ENCODE measurements at places on chromosomes 7 and 10.

GRCh38 chr7:3887096-3887690 is 586.1 kb downstream of the SDK1 start:
- no peak overlapping the region for H3K27ac ChIP-seq
- no peaks in the 10 kb centered on the region for H3K4me1 ChIP-seq
- DNase-seq: no peak
- H3K4me3 ChIP-seq: no peak overlapping the region
- no peaks in the 10 kb centered on the region for H3K36me3 ChIP-seq

DNA sequence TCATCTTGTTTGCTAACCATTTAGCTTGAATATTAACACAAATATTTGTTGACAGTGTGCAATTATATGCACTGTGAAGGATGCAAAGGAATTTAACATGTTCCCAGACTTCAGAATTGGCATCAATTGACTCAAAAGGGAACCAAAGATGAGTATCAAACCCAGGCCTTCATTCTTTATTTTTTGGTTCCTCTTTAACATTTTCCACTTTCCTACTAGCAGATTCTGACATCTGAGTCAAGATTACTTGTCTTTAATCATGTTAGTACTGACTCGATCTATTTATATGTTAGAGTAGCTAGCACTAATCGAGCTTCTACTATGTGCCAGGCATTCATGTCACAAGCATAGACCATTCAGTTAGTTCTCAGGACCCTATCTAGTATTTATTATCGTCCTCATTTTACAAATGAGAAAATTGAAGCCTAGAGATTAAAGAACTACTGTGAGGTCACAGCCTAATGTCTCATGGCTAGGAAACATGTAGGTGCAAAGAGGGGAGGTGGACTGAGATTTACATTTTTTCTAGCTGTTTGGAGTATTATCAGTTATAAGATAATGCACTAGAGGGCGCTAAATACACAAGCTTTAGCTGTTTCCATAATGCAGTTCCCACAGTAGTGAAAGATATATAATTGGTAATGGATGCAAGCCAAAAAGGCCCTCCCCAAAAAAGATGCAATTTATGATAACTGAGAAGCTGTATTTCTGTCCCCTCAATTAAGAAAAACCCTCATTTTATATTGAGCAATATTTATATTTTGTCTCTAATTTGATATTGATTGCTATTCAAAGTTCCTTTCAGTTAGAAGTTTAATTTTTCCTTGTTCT is 32.9 kb upstream of the KMT2E start:
- no peak overlapping the region for H3K4me3 ChIP-seq
- no peak for DNase-seq
- peaks cover 47% of the 10 kb centered on the region for H3K4me1 ChIP-seq
- H3K27me3 ChIP-seq: no peaks in the 10 kb centered on the region
- peak overlapping the region; percentile 12 for H3K27ac ChIP-seq

- peaks cover 7% of the 10 kb centered on the region for H3K36me3 ChIP-seq
- no peak overlapping the region for H3K4me3 ChIP-seq
- no peaks in the 10 kb centered on the region for H3K4me1 ChIP-seq
- H3K27me3 ChIP-seq: no peaks in the 10 kb centered on the region
Measured at GRCh38 chr10:73117976-73118743, 7.9 kb downstream of the NUDT13 start.

DNA sequence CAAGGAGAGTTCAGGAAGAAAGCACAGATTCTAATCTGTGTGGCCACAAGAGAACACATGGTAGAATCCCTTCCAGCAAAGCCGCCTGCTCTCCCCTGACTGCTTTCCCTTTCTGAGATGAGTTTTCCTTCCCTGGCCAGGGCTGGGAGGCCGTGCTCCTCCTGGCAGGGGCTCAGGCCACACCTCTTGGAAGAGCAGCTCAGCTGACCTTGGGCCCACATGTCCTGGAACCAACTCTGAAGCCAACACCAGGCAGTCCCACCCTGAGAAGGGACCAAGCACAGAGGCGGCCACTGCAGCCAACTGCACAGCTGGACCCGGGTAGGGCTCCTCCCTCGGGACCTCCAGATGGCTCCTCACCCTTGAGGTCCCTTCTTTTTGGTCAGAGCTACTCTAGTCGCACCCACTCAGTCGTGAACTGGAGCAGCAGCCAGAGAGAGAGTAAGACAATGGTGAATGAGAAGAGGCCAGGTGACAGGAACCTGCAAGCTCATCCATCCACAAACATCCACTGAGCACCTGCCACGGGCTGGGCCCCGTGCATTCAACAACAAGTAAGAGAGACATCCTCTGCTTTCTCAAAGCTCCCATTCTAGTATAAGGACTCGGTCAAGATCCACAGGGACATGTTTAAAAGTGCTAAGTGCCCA is 40.3 kb downstream of the FAM53B start:
- H3K4me3 ChIP-seq: no peak overlapping the region
- no peak for DNase-seq
- peaks cover 69% of the 10 kb centered on the region for H3K36me3 ChIP-seq
- H3K4me1 ChIP-seq: peaks cover 99% of the 10 kb centered on the region
- no peaks in the 10 kb centered on the region for H3K27me3 ChIP-seq
- H3K27ac ChIP-seq: peak overlapping the region; percentile 95

DNA sequence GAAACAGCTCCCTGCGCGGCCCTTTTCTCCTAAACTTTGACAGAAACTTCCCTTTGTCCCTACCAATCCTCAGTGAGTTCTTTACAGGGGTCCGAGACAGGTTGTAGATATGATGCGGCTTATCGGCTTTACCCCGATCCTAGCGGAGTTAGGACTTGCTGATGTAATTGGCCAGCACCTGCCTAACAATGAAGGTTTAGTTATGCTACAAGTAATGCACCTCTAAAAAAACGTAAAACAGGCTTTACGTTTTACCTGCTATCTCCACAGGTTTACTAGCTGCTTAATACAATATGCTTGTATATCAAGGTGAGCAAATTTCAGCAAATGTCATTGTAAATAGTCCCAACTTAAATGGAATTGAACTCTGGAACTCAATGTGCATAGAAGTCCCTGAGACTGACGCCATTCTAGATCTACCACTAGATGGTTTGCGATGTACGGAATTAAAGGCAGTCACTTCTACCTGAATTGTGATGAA is 697 bp upstream of the SNX13 start:
- peaks cover 7% of the 10 kb centered on the region for H3K27me3 ChIP-seq
- H3K36me3 ChIP-seq: peaks cover 8% of the 10 kb centered on the region
- no peak for DNase-seq
- peak overlapping the region; percentile 90 for H3K4me3 ChIP-seq
- peaks cover 44% of the 10 kb centered on the region for H3K4me1 ChIP-seq

GRCh38 chr7:159061674-159062212 is 82.9 kb downstream of the VIPR2 start:
- no peak overlapping the region for H3K27ac ChIP-seq
- H3K36me3 ChIP-seq: no peaks in the 10 kb centered on the region
- no peak overlapping the region for H3K4me3 ChIP-seq
- H3K27me3 ChIP-seq: peaks cover 11% of the 10 kb centered on the region

- peak; percentile 55 for DNase-seq
- H3K4me3 ChIP-seq: no peak overlapping the region
- H3K27ac ChIP-seq: no peak overlapping the region
- no peaks in the 10 kb centered on the region for H3K36me3 ChIP-seq
Measured at GRCh38 chr10:10677479-10677878, 340.2 kb upstream of the CELF2 start.

GRCh38 chr10:69332278-69333010 is 54.1 kb downstream of the HK1 start:
- peaks cover 26% of the 10 kb centered on the region for H3K36me3 ChIP-seq
- no peak for DNase-seq
- H3K4me1 ChIP-seq: peaks cover 61% of the 10 kb centered on the region
- peak overlapping the region; percentile 5 for H3K27ac ChIP-seq

- H3K27me3 ChIP-seq: no peaks in the 10 kb centered on the region
- peak overlapping the region; percentile 79 for H3K27ac ChIP-seq
- H3K4me3 ChIP-seq: no peak overlapping the region
- H3K4me1 ChIP-seq: peaks cover 23% of the 10 kb centered on the region
- peaks cover 1% of the 10 kb centered on the region for H3K36me3 ChIP-seq
Measured at GRCh38 chr7:2120251-2120660, 112.5 kb downstream of the MAD1L1 start.

DNA sequence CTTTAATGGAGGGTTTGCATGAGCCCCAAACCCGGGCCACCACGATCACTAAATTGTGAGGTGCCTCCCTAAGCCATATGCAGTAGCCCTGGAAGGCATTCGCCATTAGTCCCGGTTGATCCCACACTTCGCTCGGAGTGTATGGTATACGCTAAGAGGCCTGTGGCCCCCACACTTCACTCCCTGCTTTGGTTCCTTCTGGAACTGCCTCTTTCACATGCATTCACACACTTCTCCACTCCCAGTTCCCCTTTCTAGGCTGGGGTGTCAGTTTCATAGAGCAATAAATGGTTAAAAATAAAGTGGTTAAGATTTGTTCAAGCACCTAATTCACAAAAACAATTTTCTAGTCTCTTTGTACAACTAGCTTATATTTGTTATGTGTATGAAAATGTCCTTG is 212.1 kb upstream of the KCND2 start:
- H3K36me3 ChIP-seq: no peaks in the 10 kb centered on the region
- no peak for DNase-seq
- no peaks in the 10 kb centered on the region for H3K27me3 ChIP-seq
- no peaks in the 10 kb centered on the region for H3K4me1 ChIP-seq
- no peak overlapping the region for H3K27ac ChIP-seq
- H3K4me3 ChIP-seq: no peak overlapping the region

DNA sequence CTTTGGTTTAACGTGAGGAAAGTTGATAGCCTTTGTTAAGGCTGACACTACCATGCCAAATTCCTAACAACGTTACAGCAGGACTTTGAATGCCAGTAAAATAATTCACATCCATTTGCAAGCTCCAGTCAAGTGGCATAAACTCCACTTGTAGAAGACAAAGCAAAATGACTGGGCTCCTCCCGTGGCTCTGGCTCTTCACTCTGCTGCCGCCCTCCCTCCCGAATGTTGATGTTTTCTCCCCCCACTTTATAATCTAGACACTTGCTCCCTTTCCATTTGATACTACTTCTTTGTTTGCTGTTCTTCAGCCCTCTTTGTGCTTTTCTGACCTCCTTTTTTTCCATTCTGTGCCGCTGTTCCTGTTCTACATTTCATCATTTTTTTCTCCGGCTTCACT is 22.8 kb upstream of the ITGB8 start:
- H3K4me3 ChIP-seq: no peak overlapping the region
- H3K4me1 ChIP-seq: no peaks in the 10 kb centered on the region
- no peaks in the 10 kb centered on the region for H3K27me3 ChIP-seq
- no peaks in the 10 kb centered on the region for H3K36me3 ChIP-seq
- no peak for DNase-seq
